Ascending aorta (tissue), 2 donors: ENCODE measurements at places on chromosomes 7 and 10. TPM values are rescaled to one million over a fixed set of nuclear protein-coding genes. Genes with fewer than 3 reads are reported as not detected.
A peak's percentile ranks its signal among the peaks of the same experiment; 100 is the strongest.

- no peaks in the 10 kb centered on the region for H3K4me1 ChIP-seq
- H3K4me3 ChIP-seq, result no peak overlapping the region
- no peaks in the 10 kb centered on the region for H3K36me3 ChIP-seq
- no peak for DNase-seq
- no peaks in the 10 kb centered on the region for H3K27me3 ChIP-seq
These were observed 729.3 kb upstream of the AUTS2 start for GRCh38 chr7:68868978-68869377.

DNA sequence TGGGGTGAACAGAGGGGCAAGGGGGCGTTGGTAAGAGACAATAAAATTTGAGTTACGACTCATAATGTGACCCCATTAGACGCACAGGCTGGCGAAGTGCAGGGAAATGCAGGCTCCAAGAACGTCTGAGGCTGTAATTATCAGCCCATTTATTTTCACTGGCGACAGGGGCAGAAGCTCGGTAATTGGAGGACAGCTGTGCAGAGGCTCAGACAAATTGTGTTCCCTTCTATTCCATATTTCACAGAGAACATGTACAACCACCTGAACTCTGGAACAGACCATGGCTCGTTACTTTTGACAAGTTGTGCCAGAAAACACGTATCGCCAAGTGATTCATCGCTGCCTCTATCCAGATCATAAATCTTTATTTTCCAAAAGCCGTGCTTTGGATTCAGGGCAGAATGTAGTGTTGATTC, 137.3 kb upstream of the FRMD4A start:
- no peak overlapping the region for H3K27ac ChIP-seq
- H3K4me3 ChIP-seq, result no peak overlapping the region
- no peaks in the 10 kb centered on the region for H3K4me1 ChIP-seq
- DNase-seq, result no peak
- H3K36me3 ChIP-seq, result no peaks in the 10 kb centered on the region

DNA sequence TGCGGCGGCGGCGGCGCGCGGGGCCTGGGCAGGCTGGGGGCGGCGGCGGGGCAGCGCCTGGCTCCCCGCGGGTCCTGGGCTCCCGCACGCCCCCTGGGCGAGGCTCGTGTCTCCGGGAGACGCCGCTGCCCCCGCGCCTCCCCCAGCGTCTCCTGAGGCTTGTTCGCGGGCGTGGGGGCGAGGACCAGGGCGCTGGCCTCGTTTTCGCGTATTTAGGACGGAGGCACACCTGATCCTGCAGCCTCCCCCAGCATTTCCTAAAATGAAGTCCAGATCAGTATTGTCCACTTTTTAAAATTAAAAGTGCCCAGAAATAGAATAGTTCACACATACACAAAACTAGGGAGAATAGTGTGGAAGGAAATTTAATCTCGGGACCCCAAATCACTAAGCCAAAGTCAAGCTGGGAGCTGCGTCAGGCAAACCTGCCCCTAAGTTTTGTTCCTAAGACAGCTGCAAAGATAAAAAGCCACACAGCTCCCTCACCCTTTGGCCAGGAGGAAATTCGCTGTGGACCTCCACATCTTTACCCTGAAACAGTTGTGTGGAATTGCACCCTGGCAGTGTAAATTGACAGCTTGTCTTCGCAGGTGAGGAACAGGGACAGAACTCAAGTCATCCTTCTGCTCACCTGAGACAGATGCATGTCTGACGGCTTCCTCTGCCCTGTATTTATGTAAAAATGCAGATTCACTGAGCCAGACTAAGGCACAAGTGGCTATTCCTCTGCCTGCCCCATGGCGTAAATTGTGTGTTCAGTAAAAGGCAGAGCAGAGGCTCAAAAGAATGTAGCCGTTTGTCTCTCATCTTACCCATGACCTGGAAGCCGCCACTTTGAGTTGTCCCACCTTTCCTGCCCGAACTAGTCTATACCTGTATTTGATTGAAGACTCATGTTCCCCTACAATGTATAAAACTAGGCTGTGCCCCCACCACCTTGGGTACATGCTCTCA, 740 bp downstream of the GALNT11 start:
- no peaks in the 10 kb centered on the region for H3K27me3 ChIP-seq
- H3K36me3 ChIP-seq, result no peaks in the 10 kb centered on the region
- peak overlapping the region; percentile 79 for H3K27ac ChIP-seq
- peak overlapping the region; percentile 71 for H3K4me3 ChIP-seq

DNA sequence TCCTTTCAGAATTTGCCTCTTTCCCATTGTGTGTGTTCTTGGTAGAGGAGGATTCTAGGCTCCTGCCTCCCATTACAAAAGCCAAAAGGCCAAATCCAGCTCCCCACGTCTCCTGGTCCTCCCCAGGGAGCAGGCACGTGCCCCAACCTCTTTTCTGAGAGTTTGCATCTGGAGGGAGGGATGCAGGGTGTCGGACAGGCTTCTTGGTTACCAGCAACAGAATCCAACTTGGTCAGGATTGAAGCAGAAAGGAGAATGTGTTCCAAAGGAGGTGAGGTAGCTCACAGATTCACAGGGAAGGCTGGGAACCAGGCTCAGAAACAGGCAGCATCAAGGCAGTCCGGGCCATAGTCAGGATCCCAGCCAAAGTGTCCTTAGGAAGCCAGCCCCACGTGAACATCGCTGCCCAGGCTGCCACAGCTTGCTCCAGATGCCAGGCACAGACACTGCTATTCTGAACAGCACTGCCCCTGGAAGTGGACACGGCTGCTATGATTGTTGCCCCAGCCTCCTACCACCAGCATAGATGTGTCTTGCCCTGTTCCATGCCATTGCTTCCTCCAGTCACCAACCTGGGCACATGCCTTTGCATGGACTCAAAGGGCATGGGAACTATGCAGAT, 264.2 kb upstream of the ZMIZ1 start:
- no peaks in the 10 kb centered on the region for H3K36me3 ChIP-seq
- H3K27ac ChIP-seq, result peak overlapping the region; percentile 67
- H3K4me3 ChIP-seq, result no peak overlapping the region
- no peaks in the 10 kb centered on the region for H3K27me3 ChIP-seq
- peak; percentile 68 for DNase-seq

GRCh38 chr7:51128545-51129435, 187.8 kb downstream of the COBL start:
- H3K36me3 ChIP-seq, result no peaks in the 10 kb centered on the region
- no peak for DNase-seq
- H3K4me1 ChIP-seq, result no peaks in the 10 kb centered on the region
- H3K27me3 ChIP-seq, result no peaks in the 10 kb centered on the region

DNA sequence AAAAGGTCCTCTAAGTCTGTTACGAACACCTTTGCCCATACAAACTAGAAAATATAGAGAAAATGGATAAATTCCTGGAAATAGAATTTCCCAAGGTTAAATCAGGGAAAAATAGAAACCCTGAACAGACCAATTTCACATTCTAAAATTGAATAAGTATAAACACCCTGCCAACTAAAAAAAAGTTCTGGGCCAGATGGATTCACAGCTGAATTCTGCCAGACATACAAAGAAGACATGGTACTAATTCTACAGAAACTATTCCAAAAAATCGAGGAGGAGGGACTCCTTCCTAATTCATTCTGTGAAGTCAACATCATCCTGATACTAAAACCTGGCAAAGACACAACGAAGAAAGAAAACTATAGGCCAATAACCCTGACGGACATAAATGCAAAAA, 400.4 kb upstream of the SEMA3A start:
- no peak overlapping the region for H3K4me3 ChIP-seq
- H3K36me3 ChIP-seq, result no peaks in the 10 kb centered on the region
- H3K4me1 ChIP-seq, result no peaks in the 10 kb centered on the region
- no peak for DNase-seq

GRCh38 chr10:131238669-131239280, 72.7 kb downstream of the TCERG1L start:
- no peaks in the 10 kb centered on the region for H3K4me1 ChIP-seq
- no peak for DNase-seq
- H3K4me3 ChIP-seq, result no peak overlapping the region
- H3K36me3 ChIP-seq, result no peaks in the 10 kb centered on the region
- no peak overlapping the region for H3K27ac ChIP-seq

DNA sequence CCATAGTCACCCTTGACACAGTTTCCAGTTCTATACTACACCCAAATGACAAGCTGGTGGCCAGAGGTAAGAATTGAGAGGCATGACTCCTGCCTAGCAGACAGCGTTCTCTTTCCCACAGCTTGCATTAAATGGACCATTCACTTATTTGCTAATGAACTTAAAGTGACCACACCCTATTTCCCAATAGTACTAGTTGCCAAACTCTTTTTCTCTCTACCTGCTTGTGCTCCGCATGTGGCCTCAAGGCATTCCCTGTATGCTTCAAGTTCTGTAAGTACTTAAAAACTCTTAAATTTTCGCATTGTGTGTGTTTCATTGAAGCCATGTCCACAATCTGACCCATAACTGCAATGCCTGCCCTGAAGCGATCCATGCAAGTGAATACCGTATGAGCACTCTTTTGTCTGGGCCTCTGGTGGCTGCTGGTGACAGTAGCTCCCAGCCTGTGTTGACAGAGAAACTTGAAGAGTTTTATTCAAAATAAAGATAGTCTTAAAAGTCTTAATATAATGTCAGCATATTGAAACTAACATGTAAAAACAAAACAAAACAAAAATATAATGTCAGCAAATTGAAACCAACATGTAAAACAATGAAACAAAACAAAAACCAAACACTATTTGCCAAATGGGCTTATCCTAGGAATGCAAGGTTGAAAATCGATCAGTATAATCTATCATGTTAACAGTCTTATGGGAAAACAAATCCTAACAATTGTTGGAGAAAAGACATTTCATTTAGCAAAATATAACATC, 73.6 kb downstream of the CCSER2 start:
- H3K27ac ChIP-seq, result no peak overlapping the region
- no peak overlapping the region for H3K4me3 ChIP-seq
- H3K27me3 ChIP-seq, result no peaks in the 10 kb centered on the region
- no peaks in the 10 kb centered on the region for H3K36me3 ChIP-seq
- H3K4me1 ChIP-seq, result peaks cover 7% of the 10 kb centered on the region

TMEM273 gene
- 82.3 TPM for total RNA-seq

GRCh38 chr10:77586719-77587415, 50.7 kb downstream of the KCNMA1 start:
- H3K36me3 ChIP-seq, result no peaks in the 10 kb centered on the region
- peak overlapping the region; percentile 87 for H3K27ac ChIP-seq
- H3K4me1 ChIP-seq, result peaks cover 12% of the 10 kb centered on the region
- peak; percentile 87 for DNase-seq

DNA sequence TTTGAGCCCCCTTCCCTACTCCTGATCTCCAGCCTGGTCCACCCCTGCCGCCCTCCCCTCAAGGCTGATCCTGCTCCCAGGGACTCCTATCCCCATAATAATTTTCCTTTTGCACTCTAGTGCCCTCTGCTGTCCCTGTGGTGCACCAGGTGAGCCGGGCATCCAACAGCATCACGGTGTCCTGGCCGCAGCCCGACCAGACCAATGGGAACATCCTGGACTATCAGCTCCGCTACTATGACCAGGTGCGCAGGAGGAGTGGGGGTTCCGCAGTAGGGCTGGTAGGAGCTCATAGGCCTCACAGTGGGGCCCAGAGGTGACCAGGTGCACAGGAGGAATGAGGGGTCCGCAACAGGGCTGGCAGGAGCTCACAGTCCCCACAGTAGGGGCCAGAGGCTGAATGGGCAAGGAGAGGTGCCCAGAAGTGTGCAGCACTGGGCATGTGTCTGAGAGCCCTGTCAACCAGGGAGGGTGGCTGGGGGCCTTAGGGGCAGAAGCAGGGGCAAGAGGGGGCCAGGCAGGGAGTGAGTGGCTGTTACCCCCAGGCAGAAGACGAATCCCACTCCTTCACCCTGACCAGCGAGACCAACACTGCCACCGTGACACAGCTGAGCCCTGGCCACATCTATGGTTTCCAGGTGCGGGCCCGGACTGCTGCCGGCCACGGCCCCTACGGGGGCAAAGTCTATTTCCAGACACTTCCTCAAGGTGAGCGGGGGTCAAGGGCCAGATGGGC, 11.7 kb downstream of the EPHB6 start:
- no peak overlapping the region for H3K27ac ChIP-seq
- no peak overlapping the region for H3K4me3 ChIP-seq
- no peak for DNase-seq
- H3K27me3 ChIP-seq, result no peaks in the 10 kb centered on the region
- no peaks in the 10 kb centered on the region for H3K4me1 ChIP-seq
- H3K36me3 ChIP-seq, result peaks cover 12% of the 10 kb centered on the region

DNA sequence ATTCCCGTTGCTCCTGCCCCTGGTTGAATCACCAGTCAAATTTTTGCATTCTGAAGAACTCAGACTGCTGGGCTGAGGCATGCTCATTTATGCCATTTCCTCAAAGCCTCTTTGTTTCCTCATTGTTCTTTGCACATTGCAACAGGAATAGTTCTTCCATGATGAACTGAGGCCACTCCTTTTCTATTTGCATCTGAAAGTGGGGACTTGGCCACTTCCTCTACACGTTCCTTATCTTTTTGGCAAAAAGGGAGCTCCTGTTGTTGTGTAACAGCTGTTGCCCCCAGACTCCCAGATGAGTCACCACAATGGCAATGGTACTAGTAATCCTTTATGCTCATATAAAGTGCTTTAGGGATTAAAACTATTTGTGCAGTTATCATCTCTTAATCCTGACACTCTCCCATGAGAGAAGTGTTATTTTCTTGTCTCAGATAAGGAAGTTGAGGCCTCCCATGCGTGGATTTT, 20.1 kb upstream of the ITPRID1 start:
- DNase-seq, result no peak
- no peaks in the 10 kb centered on the region for H3K27me3 ChIP-seq
- no peak overlapping the region for H3K4me3 ChIP-seq
- H3K36me3 ChIP-seq, result no peaks in the 10 kb centered on the region

GRCh38 chr7:22452142-22452959, 47.6 kb downstream of the STEAP1B start:
- H3K27ac ChIP-seq, result no peak overlapping the region
- DNase-seq, result no peak
- H3K36me3 ChIP-seq, result no peaks in the 10 kb centered on the region
- H3K4me3 ChIP-seq, result no peak overlapping the region
- no peaks in the 10 kb centered on the region for H3K27me3 ChIP-seq

- no peak overlapping the region for H3K4me3 ChIP-seq
- peaks cover 23% of the 10 kb centered on the region for H3K36me3 ChIP-seq
- DNase-seq, result no peak
- H3K4me1 ChIP-seq, result no peaks in the 10 kb centered on the region
- H3K27ac ChIP-seq, result no peak overlapping the region
These were observed 39.6 kb downstream of the NUP205 start for GRCh38 chr7:135597181-135597925.

GRCh38 chr10:34644224-34644623, 170.9 kb downstream of the PARD3 start:
- H3K27ac ChIP-seq, result no peak overlapping the region
- no peaks in the 10 kb centered on the region for H3K36me3 ChIP-seq
- no peak for DNase-seq
- no peaks in the 10 kb centered on the region for H3K27me3 ChIP-seq
- no peaks in the 10 kb centered on the region for H3K4me1 ChIP-seq

- no peak overlapping the region for H3K27ac ChIP-seq
- no peak for DNase-seq
- H3K27me3 ChIP-seq, result no peaks in the 10 kb centered on the region
- H3K4me1 ChIP-seq, result peaks cover 9% of the 10 kb centered on the region
These were observed 35.8 kb downstream of the VWA2 start for GRCh38 chr10:114274616-114275453.

DNA sequence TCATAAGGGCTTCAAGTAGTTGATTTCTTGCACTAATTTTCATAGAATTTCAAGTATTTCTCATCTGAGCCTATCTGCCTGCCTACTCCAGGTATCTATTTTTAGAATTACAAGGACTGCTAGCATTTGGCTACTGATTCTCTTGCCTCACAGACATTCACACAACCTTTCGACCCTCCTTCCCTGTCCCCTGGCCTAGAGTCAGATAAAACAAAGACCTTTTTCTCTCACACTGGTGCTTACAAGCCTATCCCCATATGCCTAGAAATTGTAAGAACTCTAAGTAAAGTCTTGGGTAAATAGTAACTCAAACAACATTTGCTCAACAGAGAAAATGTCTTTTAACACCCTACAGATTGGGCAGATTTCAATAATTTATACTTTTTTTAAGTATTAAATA, 6.3 kb downstream of the GPAM start:
- no peaks in the 10 kb centered on the region for H3K27me3 ChIP-seq
- peaks cover 54% of the 10 kb centered on the region for H3K36me3 ChIP-seq
- DNase-seq, result no peak
- no peak overlapping the region for H3K4me3 ChIP-seq
